ENCODE measurements at places on chromosomes 4 and X.

DNA sequence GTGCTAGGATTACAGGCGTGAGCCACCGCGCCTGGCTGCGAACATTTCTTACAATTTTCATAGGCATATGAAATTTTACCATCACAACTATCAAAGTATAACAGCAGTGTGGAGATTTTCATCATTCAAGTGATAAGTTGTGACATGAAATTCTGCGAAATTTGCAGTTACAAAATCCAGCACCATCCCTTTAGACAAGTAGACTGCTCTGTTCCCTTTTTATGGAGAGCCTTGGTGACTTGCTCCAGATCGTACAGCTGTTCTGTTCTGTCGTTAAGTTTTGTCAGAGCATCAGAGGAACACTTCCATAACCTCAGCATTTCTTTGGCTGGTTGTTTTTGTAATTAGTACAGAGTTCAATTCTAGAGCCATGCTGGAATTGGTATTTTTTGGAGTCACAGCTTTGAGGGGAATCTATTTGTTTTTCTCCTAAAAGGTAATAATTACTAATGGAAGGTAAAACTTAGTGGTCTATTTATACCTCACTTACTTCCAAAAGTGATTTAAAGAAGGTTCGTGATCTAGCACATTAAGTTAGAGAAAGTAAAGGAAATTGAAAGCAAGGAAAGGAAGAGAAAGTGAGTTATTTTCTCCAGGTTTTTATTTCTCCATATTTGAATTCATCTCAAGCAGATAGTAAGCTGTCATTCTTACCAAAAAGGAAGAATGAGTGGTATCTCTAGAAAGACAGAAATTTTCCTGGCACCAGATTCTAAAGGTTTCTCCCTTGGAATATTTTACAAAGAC lies 22.1 kb downstream of the ZRSR2 start:
- DNase-seq: no peak

- DNase-seq: no peak
Observed at GRCh38 chr4:38005637-38006036, 45.4 kb downstream of the PTTG2 start.

- DNase-seq: no peak
Observed at GRCh38 chrX:77431227-77431626, 16.0 kb upstream of the FGF16 start.

- DNase-seq: no peak
Observed at GRCh38 chr4:182325397-182325796, 82.2 kb downstream of the TENM3 start.

DNA sequence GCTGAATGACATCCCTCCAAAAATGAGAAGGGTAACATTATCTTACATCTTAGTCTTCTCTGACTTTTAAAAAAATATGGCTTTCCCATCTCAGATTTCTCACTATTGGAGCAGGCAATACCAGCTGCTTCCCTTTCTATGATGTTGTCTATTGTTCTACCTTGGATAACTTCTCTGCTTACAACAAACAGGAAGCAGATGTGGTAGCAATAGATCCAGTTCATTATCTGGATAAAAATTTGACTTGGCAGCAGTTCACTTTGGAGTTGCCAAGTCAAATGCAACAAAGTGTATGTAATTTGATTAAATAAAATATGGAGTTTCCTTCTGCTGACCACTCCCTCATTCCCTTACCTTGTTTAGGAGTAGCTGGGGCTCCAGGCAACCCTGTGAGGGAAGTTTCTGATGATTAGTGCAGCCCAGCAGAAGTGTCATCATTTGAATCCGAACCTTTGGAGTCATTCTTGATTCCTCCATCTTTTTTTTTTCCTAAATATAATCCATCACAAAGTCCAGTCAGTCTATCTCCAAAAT lies 72.0 kb upstream of the GPRIN3 start:
- no peak for DNase-seq

DNA sequence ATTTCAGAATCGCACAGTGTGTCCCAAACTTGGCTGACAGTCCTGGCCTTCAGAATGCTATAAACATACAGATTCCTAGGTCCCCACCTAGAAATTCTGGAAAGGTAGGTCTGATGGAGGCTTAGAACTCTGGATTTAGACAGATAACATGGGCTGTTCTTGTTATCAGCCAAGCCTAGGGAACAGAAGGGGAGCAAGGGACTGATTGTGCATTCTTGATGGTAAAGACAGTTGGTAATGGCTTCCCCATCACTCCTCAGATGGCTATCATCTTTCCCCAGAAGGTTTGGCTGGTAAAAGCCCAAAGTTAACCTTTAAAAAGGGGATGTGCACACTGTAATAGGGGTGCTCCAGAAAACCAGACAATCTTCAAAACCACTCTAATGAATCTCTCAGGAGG lies 35.7 kb downstream of the DIPK2B start:
- DNase-seq: no peak

- DNase-seq: peak; percentile 24
Observed at GRCh38 chrX:77404419-77404818, 42.8 kb upstream of the FGF16 start.

GRCh38 chr4:112128452-112128851 lies 16.8 kb upstream of the FAM241A start:
- DNase-seq: no peak

DNA sequence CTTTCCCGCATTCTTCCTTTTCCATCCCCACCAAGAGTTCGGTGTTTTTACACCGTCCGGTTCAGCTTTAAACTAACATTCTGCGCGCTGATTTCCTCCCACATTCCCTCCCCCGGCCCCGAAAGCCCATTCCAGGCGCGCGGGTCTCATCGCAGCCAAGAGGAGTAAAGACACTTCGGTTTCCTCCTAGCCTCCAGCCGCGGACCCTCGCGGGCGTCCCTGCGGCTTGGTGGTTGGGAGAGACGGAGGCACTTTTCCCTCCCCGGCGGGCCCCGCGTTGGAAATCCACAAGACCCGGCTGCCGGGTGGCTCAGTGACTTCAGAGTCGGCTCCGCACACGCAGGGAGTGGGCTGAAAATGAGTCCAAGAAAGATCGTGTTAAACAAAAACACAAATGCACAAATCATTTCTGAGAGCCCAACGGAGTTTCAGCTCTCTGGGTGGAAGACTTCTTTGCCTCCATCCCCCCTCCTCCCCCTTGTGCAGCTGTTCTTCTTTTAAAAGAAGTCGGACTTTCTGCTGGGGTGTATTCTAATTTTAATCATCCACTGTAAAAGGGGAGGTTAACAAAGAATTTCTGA lies 2.0 kb upstream of the ARX start:
- DNase-seq: no peak

DNA sequence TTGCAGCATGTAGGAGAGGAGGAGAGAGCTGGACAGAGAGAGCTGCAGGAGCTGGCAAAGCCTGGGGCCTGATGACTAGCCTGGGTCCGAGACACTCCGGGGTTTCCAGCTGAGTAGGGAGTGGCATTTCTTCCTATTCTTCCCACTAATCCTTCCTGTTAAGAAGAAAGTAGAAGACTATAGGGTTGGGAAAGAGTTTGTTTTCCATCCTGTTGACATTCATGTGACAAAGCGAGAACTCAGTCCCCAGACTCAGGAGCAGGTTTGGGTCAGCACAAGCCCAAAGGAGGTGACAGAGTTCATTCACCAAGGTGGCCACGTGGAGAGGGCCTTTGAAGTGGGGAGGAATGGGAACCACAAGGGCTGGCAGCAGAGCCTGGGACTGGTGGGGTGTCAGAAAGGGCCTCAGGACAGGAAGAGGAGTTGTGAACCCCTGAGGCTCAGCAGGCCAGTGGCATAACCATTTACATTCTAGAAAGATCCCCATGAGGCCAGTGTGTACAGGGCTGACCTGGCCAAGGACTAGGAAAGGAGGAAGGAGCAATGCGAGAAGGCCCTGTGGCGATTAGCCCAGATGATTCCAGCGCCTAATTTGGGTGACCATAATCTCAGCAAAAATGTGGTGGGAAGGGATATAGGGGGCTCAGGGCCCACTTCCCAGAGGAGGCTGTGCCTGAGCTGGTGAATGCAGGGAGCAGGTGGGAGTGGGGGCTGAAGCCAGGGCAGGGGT lies 3.3 kb upstream of the HAUS3 start:
- no peak for DNase-seq

GRCh38 chr4:163544407-163545038 lies 50.0 kb downstream of the TMA16 start:
- DNase-seq: peak; percentile 39

DNA sequence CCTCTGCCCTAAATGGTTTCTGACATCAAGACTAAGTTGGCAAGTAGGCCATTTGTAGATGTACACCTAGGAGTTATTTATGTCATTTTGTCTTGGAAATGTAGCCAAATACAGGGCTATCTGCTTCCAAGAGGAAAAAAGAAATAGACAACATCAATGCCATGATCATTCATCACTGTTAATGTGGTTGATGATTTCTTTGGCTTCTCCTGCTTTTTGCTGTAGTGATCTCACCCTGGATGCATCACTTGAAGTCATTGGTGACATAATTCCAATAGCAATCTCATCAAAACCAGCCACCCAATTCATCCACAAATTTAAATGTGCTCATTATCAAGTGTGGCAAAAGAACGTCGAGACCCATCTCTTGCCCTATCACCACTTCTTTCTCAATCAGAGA lies 222.6 kb upstream of the PPARGC1A start:
- no peak for DNase-seq

- no peak for DNase-seq
Observed at GRCh38 chr4:58265734-58266133, 1155.5 kb upstream of the IGFBP7 start.

GRCh38 chrX:124035657-124036056 lies 74.2 kb downstream of the STAG2 start:
- no peak for DNase-seq

GRCh38 chrX:129472116-129472515 lies 51.2 kb downstream of the SMARCA1 start:
- no peak for DNase-seq

- peak; percentile 81 for DNase-seq
Observed at GRCh38 chr4:95549246-95550114, 707 bp upstream of the UNC5C start.

- DNase-seq: no peak
Observed at GRCh38 chrX:101729986-101730385, 70.3 kb upstream of the ARMCX2 start.

- DNase-seq: no peak
Observed at GRCh38 chr4:85005865-85006377, 39.4 kb upstream of the WDFY3 start.

DNA sequence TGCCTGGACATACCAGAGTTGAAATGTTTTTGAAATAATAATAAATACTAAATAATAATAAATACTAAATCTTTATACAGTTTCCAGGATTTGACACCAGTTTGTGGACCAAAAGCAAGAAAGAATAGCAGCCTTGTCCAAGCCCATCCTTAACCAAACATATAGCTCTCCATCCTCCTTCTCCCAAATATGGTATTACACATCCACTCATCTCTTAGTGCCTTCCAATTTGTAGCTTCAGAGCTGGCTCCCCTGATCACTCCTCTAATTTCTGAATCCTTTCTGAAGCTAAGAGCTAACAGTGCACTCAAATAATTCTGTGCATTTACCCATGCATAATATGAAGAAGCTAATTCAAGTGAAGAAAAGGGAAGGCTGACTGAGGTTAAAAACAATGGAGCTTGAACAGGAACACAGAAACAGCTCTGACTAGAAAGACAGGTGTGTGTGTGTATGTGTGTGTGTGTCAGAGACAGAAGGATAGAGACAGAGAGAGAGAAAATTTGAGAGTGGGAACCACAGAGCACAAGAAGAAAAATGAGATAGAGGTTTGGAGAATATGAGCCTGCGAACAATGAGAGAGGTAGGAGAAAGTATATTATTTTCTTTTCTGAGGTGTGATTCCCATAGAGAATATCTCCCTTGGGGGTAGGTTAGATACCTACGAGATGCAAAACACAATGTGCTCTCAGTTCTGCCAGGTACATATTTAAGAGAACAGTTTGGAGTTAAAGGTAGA lies 123.5 kb downstream of the CAMK2D start:
- no peak for DNase-seq

GRCh38 chrX:70033348-70034051 lies 16.2 kb downstream of the AWAT2 start:
- DNase-seq: no peak

DNA sequence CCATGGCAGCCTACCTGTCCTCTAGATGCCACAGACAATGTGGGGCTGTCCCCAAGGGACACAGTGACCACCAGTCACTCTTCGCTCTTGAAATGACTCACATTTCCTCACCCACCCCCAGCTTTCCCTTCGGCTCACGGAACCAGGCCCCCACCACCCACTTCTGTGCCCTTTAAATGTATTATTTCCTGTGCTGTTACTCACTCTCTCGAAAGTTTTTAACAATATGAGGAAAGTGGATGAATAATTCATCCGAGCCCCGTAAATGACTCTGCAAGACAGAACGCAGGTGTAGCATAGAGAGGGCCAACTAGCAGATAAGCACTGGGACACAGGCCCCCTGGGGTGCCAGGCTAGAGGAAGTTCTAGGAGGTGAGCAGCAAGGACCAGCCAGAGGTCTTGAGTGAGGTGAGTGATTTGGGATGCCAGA lies 179.5 kb upstream of the TBL1X start:
- DNase-seq: no peak

DNA sequence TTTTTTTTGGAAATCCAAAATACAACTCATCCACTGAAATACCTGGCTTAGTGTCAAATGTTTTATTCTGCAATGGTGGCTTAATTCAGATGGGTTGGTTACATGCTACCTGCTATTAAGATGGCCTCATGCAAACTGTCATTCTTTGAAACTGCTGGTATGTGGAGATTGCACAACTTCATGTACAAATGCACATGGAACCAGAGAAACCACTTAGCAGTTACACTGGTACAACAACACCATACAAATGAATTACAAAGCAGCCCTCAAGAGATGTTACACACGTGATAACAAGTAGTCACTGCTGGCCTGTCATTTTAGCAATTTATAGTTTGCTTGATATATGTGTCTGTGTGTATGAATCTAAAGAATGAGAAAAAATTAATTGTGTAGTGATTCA lies 84.6 kb upstream of the STS start:
- no peak for DNase-seq
